ENCODE measurements at places on chromosomes 5 and 9.
A peak's percentile ranks its signal among the peaks of the same experiment; 100 is the strongest.

DNA sequence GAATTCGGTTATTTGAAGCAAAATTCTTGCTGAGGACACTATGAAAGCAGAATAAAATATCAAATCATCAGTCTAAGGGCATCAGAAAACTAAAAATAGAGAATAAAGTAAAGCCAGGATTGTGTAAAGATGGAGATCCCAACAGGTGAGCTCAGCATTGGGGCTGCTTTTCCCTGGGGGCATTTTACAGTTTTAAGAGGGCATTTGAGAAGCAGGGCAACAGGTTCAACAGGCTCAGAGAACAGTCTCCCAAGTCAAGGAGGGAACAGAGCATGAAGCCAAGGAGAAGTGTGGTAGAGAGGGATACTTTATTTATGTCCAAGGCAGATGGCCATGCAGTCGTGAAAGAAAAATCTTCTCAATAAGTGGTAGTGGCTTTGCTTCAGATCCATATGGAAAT lies 145.4 kb downstream of the SYK start:
- DNase-seq: no peak

DNA sequence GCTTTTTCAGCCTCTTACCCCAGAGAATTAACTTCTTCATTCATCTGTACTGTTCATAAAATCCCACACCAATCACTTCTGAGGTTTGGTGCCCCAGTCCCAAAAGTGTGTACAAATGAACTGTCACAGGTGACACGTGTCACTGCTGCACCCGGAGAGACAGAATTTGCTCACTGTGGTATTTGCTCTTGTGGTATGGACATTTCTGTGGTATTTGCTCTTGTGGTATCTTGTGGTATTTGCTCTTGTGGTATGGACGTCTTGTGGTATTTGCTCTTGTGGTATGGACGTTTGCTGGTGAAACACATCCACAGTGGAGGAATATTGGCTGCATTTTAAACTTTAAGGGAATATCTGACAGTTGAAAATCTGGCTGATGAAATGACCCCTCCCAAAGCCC lies 214.9 kb upstream of the DAP start:
- no peak for DNase-seq

DNA sequence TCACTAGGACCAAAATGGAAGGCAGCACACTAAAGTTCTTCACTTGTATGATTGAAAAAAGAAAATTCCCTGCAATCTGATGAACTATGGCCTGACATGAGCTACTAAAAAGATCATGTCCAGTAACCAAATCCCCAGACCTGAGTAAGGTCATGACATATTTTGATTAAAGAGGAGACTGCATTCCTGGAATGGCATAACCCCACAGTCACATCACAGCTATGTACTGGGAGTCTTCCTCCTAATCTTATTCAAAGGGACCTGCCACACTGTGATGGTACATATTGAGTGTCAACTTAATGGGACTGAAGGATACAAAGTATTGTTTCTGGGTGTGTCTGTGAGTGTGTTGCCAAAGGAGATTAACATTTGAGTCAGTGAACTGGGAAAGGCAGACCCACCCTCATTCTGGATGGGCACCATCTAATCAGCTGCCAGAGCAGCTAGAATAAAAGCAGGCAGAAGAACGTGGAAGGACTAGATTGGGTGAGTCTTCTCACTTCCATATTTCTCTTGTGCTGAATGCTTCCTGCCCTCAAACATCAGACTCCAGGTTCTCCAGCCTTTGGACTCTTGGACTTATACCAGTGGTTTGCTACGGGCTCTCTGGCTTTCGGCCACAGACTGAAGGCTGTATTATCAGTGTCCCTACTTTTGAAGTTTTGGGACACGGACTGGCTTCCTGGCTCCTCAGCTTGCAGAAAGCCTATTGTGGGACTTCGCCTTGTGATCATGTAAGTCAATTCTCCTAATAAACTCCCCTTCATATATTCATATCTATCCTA lies 345.0 kb downstream of the TMEM38B start:
- DNase-seq: no peak

GRCh38 chr9:110115826-110116542 lies 92.0 kb downstream of the C9orf152 start:
- no peak for DNase-seq

DNA sequence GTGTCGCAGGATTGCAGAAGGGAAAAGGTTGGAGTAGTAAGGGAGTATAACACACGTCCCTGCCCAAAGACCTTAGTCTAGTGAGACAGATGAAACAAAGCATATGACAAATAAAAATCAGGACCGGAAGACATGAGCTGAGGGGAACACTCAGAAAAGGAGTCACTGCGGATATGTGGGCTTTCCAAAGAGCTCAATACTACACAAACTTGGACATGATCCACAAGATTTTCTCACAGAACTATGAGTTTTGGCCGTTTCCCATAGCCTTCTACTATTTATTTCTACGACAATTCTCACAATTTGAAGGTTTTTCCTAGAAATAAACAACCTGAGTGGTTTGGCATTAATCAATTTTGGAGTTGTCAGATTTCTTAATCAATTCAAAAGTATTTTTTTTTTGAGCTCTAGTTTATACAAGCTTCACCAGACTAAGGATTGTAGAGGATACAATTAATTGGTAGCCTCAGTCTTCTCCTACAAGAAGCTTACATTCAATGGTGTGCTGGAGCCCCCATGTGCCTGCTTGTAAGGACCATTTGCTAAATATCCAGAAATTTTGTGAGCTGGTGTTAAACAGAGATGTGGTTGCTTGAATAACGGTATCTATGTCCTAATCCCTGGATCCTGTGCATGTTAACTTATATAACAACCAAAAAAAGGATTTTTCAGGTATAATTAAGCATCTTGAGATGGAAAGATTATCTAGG lies 91.4 kb downstream of the ADAMTS12 start:
- no peak for DNase-seq

- no peak for DNase-seq
Measured at GRCh38 chr9:14978022-14979000, 68.1 kb upstream of the FREM1 start.

DNA sequence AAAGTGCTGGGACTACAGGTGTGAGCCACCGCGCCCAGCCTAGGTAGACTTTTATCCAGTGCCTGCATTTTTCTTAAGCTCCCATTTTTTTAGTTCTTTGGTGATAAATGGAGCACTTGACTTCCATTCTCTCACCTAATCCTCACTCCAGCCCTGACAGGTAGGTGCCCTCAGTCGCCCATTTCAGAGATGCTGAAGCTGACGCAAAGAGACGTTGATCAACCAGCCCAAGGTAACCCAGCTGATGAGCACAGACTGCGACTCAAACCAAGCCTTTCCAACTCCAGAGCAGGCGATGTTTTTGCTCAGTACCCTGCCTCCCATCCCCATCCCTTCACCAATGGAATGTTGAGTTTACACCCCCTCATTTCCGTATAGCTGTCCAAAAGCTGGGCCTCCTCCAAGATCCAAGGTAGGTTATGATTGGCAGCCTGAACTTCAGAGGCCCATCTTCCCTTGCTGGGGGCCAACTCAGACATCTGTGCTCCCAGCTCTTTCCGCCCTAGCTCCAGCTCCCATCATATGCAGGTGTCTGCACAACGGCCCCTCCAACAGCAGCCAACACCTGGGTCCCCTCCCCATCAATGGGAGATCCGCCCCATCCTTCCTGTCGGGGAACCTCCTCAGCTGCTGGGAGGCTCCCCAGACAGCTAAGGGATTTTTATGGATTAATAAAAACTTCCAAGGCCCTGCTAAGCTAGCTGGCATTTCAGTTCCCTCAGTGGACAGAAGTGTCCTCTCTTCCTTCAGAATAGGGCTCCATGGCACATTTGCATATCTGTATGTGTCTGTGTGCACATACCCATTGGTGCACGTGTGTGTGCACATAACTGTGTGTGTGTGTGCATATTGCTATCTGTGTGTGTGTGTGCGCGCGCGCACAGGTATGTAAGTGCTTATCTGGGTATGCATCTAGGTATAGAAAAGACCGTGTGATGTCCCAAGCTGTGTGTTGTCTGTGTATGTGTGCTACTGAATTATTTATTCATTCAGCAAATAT lies 39.3 kb upstream of the VDAC1 start:
- no peak for DNase-seq

DNA sequence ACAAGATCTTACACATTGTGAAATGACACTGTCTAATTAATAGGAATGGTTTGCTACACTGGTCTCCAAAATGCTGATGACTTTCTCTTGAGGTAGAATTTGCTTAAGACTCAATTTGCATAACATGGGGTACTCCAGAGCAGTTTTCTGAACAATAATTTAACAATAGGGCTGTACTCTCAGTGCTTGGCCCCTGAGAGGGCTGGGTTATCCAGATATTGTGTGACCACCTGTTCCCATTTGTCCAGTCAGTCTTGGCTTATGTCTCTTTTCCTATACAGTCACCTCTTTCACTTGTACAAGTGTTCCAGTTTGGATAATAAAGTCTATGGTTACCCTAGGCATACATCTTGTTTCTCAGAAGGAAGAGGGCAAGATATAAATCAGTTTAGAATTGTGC lies 17.9 kb downstream of the ZSWIM6 start:
- no peak for DNase-seq

- DNase-seq: no peak
Measured at GRCh38 chr5:148729182-148729581, 74.9 kb upstream of the HTR4 start.

DNA sequence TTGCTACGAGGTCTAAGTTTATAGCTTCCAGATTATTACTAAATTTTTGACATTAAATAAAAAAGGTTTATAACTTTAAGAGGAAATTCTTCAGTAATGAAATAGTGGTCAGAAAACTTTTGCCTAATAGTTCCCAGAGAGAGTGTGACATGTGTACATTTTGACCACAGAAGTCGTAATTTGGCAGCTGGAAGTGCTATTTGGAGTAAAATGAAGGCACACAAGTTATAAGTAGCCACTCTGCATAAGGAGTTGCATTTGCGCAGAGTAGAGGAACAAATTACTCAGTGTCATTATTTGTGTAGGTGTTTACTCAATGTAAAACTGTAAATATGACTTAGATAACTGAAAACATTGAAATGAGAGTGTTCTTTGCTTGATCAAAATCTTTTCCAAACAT lies 408.4 kb downstream of the CCDC171 start:
- no peak for DNase-seq

- DNase-seq: no peak
Measured at GRCh38 chr5:91293131-91293530, 90.0 kb downstream of the ARRDC3 start.

GRCh38 chr5:171429543-171429910 lies 10.1 kb downstream of the FGF18 start:
- DNase-seq: no peak

DNA sequence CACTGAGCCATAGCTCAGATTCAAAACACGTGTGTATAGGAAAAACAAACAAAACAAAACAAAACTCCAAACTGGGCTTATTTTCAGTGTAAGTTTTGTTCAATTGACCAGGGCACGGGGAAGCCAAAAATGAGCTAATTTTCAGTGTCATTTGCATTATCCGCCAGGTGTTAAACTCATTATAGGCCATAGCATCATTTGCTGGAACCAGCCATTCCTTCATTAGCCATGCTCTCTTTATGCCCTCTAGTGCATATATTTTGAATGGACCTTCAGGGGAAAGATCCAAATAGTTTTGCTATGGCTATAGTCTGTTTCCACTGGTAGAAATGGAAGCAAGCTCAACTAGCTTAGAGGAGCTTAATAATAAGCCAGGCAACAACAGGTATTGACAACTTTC lies 1205.2 kb upstream of the DMAC1 start:
- DNase-seq: no peak

DNA sequence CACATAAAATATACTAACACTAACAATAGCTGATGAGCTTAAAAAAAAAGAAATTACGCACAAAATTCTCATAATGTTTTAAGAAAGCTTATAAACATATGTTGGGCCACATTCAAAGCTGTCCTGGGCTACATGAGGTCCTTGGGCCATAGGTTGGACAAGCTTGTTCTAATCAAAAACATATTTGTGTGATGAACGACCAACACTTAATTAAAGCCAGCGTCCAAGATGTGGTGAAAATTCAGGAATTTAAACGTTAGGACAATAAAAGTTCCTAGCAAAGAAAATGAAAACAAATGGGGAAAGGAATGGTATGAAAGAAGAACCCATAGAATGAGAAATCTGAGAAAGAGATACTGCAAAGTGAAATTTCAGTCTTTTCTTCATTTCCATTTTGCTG lies 429.6 kb upstream of the DMAC1 start:
- DNase-seq: no peak

DNA sequence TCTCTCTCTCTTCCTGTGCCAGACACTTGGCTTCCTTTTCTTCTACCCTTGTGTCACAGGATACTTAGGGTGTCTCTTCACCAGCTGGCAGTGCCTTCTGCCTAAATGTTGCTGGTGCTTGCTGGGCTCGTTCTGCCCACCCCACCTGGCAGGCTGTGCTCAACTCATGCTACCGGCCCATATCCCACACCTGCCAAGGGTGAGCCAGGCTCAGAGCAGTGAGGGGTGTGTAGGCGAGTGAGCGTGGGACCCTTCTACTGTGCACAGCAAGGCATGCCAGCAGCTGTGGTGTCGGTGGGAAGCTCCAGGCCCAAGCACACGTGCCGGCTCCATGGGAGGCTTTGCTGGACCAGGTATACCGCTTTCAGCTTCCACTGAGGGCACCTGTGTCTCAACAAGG lies 1626.7 kb upstream of the ACO1 start:
- DNase-seq: no peak

DNA sequence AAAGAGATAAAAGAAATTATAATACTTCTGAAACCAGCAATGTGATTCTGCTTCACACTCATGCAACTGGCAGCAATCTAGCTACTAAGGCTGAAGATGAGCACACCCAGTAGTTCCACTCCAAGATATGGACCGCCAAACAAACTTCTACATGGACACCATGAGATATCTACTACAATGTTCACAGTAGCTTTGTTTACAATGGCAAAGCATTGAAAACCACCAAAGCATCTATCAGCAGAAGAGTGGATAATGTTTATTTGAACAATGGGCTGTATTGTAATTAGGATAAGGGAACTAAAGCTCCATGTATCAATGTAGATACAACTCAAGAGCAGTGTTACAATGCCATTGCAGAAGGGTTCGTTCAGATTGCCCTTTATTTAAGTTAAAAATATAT lies 91.2 kb upstream of the ERBIN start:
- DNase-seq: no peak

DNA sequence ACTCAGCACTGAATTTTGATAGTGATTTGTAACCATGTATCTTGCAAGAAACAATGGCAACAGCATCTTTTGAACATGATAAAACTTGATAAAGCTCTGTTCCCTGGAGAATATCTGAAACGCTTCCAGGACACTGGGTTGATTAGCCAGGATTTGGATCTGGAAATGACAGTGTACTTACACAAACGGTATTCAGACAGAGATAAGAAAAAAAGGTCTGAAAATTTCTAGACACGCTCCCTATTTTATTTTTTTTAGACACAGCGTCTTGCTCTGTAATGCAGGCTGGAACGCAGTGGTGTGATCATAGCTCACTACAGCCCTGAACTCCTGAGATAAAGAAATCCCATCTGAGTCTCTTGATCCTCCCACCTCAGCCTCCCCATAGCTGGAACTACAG lies 109.0 kb downstream of the GNAQ start:
- no peak for DNase-seq

- DNase-seq: peak; percentile 12
Measured at GRCh38 chr9:116686693-116687073, 422 bp upstream of the TRIM32 start.

GRCh38 chr9:131759017-131759647 lies 19.3 kb upstream of the RAPGEF1 start:
- no peak for DNase-seq
